ENCODE measurements at places on chromosomes 13 and 19.

GRCh38 chr13:108940121-108940520 lies 310.7 kb downstream of the MYO16 start:
- no peak for DNase-seq

- no peak for DNase-seq
Measured at GRCh38 chr13:97468331-97468730, 34.4 kb downstream of the RAP2A start.

DNA sequence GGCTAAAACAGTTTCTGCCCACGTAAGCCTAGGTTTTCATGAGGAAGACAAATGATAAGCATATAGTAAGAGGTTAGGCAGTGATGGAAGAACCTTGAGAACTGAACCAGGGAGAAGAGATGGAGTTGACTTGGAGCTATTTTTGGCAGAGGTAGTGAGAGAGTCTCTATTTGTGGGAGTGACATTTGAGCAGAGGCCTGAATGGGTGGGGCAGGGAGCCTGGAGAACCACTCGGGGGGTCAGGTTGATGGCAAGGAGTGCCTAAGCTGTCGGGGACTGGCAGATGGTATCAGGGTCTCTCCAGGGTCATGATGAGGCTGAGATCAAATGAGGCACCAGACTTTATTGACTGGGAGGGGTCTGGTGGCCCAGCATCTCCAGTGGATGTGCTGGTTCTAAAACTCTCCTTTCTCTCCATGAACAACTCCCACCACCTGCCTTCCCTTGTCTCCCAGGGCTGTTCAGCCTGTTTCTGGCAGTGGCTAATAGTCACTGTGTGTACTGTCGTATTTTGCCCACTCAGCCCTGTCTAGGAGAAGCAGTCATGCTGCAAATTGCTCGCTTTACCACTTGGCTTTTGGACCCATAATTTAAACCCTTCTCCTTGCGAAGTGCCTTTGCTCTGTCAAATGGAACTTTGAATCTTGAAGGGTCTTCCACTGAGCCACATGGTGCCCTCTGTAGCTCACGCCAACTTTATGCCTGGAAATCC lies 3.6 kb downstream of the MAU2 start:
- no peak for DNase-seq

DNA sequence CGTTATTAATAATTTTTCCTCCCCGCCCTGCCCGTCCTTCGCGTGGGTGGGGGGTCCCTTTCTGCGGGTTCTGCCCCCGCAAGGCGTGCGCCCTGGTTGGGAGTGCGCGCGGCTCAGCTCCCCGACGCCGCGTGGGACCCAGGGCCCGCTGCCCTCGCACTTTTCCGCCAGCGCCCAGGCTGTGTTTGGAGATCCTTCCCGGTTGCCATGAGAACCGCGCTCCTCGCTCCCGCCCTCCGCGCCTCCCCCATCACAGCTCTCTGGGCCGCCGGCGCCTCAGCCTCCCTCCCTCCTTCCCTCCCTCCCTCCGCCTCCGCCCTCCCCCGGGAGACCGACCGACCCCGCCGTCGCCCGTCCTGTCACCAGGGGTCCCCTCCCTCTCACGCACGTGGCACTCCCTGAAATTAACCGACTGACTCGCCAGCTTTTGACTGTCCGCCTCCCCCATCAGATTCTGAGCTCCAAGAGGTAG lies 2.4 kb upstream of the SSBP4 start:
- DNase-seq = peak; percentile 84

GRCh38 chr13:60032851-60033250 lies 130.9 kb downstream of the DIAPH3 start:
- DNase-seq = no peak

Measured in NCI-H2081 (cell line).